ENCODE measurements at places on chromosomes 3 and 15.

- no peak for DNase-seq
Observed at GRCh38 chr3:81041331-81041730, 720.1 kb downstream of the GBE1 start.

DNA sequence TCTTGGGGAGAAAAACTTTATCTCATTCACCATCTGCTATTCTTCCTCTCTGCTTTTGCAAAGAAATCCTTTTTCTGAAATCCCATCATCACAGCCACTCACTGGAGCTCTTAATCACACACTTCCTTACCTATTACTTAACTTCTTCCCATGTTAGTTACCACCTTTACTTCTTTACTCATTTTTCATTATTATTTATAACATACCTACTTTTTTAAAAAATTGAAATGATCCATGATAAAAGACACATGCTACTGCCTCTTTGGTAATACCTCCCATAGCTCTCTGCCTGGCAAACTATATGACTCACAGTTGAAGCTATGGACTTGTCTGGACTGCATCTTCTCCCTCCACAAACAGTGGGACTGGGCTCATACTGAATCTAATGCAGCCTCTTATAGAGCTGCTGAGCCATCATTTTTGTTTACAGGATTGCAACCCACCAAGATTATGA, 150.3 kb downstream of the TNIK start:
- no peak for DNase-seq

DNA sequence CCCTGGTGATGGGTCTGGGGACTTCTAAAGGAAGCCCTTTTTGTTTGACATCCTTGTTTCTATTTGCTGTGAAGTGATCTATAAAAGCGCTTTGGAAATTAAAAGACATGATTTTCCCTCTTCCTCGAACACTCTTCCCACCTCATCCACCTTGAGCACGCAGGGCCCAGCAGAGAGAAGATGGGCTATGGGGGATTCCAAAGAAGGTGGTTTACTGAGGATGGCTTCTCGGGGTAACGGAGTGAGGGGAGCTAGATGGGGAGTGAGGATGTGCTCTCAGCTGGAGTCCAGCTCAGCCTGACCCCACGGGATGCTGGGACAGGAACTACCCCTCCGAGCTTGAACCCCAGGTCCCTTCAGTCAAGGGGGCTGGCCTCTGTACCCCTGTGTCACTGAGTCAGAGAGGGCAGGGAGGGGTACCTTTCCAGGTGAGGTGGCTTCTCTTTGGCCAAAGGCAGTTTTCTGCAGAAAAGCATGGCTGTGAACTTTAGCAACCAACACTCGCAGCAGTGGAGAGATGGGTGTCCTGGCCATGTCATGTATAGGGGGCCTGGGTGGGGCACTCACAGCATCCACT, 180.7 kb upstream of the SMAD3 start:
- no peak for DNase-seq

- peak; percentile 11 for DNase-seq
Observed at GRCh38 chr3:107985496-107985895, 105.3 kb downstream of the CD47 start.

DNA sequence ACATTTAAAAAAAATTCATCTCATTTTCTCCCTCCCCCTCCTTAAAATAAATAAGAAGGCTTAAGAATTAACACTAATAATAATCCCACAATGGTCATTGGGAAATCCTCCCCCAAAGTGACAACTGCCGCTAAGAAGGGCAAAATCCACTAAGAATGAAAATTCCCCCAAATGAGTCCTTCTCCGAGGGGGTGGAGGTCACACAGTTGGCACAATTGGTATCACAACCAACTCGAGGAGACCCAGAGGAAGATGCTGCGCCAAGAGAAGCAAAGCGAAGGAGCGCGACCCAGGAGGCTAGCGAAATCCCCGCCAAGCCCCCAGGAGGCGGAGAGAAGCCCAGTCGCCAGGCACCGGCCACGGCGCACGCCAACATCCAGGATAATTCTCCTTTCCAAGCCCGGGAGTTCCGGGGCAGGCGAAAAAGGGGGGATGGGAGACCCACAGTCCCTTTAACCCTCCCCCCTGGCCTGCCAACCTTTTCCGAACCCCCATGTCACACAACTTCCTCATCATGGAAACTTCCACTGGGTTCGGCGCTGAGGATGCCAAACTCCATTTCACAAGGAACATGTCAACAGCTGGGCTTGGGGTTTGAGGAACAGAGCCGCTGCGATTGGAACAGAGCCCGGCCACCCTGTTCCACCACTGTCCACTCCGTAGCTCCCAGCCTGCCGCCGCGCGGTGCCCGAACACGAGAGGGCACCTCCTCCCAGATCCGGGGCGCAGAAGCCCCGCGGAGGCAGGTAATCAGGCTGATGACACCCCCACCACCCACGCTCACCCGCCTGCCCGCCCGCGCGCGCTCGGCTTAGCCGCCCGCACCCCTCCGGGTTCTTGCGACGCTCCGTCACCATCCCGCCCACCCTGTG, 668 bp downstream of the THRB start:
- DNase-seq: no peak

DNA sequence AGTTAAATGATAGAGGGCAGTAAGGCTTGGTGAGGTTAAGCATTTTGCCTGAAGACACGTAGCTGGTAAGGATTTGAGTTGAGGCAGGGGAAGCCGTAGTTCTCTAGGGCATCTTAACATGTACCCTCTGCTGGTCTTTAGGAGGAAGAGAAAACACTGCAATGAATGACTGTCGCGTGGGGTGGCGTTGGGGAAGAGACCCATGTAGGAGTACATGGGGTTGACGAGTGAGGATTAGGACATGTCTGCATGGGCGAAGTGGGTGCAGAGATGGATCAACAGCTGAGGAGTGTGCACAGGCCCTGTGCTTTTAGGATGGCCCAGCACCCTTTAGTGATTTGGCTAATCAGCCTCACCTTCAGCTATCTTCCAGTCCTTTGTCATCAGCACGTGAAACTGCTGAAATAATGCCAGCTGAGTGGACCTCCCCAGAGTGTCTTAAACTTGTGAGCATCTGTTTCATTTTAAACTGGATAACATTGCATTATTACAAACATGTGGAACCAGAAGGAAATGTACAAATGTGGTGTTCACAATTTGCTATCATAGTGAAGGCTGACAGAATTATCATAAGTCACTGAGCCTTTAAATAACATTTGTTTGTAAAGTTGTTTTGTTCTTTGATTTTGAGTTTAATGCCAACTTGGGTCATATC, 15.3 kb downstream of the P2RY14 start:
- DNase-seq: no peak

DNA sequence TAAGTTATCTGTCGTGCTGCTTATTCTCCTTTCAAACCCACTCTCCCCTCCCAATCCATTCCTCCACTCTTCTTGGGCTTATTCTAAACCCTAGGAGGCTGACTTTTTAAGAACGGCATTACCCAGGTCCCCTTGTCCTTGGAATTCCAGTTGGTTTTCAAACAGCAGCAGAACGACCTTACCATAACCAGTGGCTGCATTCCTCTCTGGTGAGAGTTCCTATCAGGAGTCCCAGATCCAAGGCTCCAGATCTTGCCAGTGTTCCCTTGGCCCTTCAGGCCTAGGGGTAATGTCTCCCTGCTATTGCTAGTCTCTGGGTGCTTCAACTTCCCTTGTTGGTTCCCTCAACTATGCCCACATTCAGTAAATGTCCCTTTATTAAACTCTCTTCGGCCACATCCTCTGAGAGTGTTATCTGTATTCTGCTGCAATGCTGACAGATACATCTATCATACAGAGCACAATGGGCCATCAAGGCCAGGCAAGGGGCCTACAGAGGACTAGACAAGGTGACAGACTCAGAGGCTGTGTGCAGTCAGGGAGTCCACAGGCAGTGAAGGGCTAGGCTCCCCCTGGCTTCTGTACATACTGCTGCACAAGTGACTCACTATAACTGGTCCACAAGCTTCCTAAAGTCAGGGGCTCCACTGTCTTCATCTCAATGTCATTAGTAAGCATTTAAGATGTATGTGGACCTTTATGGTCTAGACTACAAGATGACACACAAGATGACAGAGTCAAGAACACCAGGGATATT, 10.1 kb downstream of the LYSMD2 start:
- DNase-seq: no peak

DNA sequence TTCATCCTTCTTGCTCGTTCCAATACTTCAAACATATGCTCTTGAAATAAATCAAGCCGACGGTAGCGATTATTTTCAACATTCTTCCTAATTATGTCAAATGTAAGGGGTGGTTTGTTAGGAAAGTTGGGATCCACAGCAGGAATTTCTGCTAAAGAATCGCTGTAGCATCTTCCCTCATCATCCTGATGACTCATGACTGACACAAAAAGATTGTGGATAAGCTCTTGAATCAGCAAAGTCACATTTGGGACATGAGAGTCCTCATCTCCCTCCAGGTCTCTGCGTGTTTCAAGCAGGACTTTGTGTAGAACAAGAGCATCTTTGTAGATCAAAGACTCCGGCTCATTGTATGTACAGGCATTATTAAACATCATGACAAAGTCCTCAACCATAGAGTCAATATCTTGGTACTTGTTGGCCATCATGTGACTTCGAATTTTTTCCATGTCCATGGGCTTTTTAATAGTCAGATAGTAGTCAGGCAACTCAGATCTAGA, 73.0 kb downstream of the UQCC5 start:
- no peak for DNase-seq

- no peak for DNase-seq
Observed at GRCh38 chr3:112811917-112812660, 34.6 kb downstream of the CD200R1L start.

GRCh38 chr3:149623824-149624223, 34.0 kb downstream of the WWTR1 start:
- DNase-seq: no peak

DNA sequence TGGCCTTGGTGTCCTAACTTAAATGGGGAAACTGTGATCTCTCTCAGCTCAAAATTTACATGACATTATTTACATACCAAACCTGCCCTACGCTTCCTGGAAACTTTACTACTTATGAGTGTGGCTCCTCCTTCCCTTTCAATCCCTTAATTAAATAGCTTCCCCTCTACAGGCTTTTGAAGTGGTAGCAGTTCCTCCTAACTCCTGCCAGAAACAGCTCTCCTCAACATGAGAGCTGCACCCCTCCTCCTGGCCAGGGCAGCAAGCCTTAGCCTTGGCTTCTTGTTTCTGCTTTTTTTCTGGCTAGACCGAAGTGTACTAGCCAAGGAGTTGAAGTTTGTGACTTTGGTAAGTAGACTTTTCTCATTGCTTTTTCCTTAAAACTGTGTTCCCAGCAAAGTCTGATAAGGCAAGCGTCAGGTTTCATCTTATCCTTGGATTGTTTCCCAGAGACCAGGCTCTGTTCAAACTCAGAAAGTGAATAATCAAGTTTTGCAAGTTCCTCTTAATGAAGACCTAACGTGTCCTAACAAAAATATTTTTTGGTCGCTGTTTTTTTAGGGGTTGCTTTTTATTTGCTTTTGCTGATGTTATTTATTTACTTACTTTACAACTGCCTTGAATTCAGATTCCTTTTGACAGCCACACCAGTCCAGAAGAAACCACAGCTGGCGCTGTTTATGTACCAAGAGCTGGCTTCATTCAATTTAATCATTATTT, at the start of gene ACP3:
ACP3 (plus strand) TSS at position 179 of the 720 bp plus-strand sequence; CDS start at position 229, 50 bp downstream.
- no peak for DNase-seq

DNA sequence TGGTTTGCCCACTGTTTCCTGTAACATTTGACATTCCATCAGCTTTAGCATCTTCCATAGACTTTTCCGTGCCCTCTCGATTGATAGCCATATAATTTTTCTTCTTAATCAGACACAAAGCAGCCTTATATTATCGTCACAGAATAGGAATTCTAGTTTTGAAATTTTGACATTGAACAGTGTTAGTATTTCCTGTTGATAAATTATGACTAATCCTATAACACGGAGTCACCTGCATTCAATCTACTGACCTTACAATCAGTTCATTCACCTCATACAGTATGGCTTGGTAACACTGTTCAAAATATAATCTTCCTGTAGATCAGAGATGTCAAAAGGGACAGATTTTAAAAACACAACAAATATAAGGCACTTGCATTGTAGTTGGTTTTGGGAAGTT, 423.7 kb downstream of the C3orf38 start:
- no peak for DNase-seq

GRCh38 chr3:22893644-22894325, 309.3 kb upstream of the UBE2E2 start:
- no peak for DNase-seq

GRCh38 chr3:70137366-70137765, 137.8 kb downstream of the SAMMSON start:
- no peak for DNase-seq

DNA sequence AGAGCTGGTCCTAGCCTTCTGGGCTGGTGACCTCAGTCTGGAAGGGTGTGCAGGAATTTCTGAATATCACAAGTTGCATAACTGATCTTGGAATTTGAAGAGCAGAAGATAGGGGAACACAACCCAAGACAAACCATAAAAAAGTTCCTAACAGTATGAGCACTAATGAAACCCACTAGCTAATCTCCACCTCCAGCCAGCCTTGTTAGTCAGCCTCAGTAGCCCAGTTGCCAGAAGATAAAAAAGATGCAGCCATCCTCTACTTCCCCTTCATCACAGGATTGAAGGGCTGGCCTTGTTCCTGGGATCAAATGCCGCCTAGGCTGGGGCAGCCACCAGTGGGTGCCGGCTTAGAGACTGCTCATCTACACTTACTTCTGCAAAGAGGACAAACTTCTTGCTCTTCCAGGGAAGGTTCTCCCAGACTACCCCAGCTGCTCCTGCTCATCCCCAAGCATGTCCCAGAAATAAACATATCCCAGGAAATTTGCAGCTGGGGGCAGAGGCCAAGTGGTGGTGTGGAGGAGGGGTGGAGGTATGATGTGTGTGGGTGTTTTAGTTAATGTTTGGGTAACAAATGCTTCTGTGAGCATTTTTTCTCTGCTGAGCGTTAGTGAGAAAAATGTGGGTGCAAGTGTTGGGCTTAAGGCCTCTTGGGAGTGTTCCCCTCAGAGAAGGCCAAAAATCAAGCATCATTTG, 9.2 kb upstream of the ITGA11 start:
- DNase-seq: no peak

DNA sequence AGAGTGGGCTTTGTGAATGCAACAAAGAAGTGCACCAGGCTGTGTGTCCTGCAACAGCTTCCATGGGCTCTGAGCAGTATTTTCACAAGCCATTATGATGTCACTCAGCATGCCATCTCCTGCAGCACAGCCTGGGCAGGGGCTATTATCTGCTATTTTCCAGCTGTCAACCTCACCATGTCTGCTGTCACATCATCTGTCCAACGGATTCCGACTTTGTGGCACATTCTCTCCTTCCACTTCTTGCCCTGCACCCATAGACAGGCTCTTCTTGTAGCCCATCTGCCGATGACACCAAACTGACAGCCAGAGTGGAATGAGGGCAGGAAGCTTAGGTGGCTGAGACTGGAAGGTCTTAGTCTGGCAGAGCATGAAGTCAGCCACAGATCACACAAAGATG, 691.9 kb downstream of the NTRK3 start:
- no peak for DNase-seq

Measured in activated T-cell treated with anti-CD3 and anti-CD28 coated beads for 1 hour (primary cell).